ENCODE measurements at places on chromosomes 6 and 20.

DNA sequence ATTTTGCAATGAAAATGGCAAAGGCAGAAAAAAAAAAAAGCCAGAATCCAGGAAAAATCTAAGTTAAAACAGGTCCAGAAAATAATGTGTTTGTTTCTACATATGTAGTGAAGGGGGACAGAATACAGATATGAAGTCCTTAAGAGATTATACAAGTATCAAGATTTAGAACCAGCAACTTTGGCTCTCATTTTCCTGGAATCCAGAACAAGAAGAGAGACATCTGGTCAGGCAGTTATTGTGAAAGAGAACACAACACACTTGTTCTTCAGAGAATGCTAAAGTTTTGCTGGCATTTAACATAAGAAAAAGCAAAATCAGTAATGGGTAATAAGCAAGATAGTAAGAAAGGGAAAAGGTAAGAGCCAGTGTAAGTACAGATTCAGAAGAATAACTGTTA lies 21.1 kb downstream of the BAG2 start:
- DNase-seq = no peak

GRCh38 chr6:129767776-129768485 lies 58.0 kb upstream of the ARHGAP18 start:
- no peak for DNase-seq

GRCh38 chr20:55004044-55004443 lies 528.7 kb downstream of the DOK5 start:
- no peak for DNase-seq

DNA sequence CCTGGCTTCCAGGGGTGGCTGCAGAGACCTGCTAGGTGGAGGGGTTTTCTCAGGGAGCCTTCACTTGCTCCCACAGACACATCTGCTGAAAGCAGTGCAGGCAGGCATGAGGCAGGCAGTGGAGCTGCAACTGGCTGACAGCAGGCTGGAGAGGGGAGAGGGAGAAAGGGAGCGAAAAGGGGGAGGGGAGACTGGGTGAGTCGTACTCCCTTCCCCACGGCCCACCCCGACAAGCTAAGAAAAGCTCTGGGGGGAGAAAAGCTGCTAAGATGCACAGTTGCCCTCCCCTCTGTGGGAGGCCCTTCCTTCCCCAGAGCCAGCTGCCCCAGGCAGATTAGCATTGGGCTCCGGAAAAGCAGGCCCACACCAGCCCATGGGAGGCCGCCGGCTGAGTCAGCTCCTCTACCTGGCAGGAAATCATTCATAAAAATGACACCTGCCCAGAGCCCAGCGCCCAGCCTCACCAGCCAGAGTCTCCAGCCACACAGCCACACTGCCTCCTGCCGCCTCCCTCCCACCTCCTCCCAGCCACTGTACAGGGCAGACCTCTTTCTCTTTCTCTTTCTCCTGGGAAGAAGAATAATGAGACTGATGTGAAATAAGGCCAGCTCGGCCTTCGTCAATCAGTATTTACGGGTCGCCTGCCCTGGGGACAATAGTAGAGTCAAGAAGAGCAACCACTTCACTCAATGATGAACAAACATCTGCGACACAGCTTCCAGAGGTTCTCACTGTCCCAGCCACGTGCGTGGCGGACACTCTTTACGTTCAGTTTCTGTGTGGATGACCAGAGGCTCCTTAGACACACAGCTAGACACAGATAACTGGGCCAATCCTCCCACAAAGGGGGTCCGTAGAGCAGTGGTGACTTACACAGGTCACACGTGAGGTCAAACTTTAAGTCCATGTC lies 7.7 kb upstream of the C20orf203 start:
- DNase-seq = no peak

GRCh38 chr6:19135706-19136105 lies 701.5 kb upstream of the ID4 start:
- DNase-seq = no peak

DNA sequence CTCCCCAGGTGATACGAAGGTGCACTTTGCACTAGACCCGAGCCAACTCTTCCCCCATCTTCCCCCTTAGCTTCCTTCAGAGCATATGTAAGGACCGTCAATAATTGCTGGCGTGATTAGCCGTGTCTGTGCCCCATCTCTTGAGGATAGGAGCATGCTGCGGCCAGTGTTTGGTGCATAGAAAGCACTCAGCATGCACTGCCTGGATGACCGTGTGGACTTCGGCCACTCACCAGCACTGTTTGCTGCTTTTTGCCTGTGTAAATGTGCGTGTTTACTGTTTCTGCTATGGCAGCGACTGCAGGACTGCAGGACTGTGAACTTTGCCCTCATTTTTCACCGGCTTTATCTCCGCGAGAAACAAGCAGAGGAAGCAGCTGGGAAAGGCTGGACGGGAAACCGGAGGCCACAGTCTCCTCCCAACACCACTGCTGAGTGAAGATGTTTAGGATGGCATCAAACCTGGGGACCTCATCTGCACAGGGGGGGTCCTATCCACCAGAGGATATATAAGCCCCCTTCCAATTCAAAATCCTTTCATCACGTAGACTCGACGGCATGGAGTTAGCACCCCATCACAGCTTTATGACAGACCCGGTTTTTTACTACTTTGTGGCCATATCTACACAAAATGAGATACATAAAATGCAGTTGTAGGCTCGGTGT lies 150.6 kb upstream of the AFDN start:
- no peak for DNase-seq

DNA sequence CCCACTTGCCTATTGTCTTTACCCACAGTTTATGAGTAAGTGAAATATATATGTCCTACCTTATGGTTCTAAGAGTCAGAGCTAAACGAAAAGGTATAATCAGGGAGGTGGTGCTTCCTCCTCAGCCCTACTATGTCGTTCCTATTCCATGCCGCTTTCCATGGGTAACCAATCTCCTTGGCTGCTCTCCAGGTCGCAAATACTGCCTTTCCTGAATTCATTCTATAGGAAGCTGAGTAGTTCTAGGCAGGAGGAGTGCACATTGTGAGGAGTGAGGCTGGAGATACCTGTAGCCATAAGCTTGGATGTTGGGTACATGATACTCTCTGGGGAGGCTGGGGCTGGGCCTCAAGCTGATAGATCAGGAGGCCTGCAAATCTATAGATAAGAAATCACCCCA lies 5.8 kb downstream of the IL20RA start:
- DNase-seq = no peak

GRCh38 chr20:49887251-49888211 lies 27.8 kb downstream of the SPATA2 start:
- DNase-seq = no peak

DNA sequence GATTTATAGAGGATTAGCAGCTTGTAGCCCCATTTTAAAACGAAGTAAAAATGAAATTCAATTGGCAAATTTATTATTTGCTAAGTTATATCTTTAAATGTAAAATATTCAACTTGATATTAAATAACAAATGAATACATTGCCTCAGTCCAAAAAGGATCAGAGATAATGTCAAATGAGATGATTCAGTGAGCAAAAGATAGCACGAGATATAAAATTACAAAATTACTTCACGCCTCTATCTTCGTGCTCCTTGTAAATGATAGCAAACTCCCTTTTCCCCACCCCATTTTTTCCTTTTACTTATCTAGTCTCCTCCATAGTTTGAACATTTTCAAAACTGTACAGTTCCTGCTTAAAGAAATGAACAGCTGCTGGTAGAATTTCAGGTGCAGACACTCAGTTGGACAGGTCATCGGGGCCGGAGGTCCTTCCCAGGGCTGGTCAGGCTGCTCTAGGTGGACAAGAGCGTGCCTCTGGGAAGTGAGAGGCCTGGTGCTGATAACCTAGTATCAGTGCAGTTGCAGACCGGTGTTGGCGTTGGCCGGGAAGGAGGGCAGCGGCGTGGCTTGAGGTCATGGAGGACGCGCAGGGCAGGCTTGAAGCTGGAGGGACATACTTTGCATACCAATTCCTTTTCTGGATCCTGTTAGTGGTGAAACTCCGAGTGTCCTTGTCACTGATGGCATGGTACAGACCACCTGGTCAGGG lies 83.9 kb downstream of the CDC5L start:
- no peak for DNase-seq
